Activated CD4-positive, alpha-beta T cell treated with anti-CD3 and anti-CD28 coated beads for 24 hours (primary cell): ENCODE measurements at places on chromosomes 11 and 22.
A peak's percentile ranks its signal among the peaks of the same experiment; 100 is the strongest.

DNA sequence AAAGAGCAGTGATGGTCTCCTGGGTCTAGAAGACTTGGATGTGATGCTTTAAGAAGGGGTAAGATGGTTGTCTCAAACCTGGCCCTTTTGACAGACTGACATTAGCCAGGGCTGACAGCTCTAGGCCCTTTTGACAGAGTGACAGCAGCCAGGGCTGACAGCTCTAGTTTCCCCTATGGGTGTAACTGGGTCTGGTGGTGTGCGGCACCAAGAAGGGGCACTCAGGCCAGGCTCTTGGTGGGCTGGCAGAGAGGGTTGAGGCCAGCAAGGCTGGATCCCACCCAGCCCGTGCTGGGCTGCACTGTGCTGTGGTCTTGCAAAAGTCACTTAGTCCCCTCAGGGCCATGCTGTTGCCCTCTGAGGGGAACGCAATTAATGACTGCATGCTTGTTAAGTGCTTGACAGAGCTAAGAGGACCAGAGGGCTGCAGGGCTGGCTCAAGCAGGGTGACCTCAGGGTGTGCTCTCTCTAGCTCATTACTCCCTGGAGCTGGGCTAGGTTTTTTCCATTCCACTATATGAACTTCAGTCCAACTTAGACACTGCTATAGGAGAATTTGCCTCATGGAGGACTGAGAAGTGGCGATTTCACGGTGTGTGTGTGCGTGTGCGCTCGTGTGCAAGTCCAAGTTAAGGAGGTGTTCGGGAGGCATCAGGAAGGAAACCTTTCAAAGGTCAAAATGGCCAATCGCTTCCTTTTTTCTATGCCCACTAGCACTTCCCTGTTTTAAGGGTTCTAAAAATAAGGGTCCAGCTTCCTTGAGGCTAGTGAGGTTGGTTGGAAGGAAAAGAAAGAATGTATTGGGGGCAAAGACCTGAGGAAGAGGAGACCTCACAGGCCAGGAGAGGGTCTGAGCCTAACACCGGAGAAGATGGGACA, 4.4 kb downstream of the UBASH3B start:
- no peak for DNase-seq

DNA sequence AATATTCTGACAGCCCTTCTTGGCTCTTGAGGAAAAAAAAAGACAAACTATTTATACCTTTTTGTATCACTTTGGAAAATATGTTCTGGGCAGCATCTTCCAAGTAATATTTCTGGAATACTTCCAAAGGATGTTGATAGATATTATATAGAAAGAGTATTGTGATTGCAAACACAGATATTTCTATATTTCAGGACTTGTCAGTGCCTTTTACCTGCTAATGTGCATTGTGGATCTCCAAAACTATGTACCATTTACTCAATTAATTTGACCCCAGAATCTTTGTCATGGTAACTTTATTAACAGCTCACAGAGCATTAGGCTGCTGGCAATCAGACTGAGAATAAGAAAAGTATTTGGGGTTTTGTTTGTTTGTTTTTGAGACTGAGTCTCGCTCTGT, 16.7 kb upstream of the CCND1 start:
- DNase-seq, result no peak

DNA sequence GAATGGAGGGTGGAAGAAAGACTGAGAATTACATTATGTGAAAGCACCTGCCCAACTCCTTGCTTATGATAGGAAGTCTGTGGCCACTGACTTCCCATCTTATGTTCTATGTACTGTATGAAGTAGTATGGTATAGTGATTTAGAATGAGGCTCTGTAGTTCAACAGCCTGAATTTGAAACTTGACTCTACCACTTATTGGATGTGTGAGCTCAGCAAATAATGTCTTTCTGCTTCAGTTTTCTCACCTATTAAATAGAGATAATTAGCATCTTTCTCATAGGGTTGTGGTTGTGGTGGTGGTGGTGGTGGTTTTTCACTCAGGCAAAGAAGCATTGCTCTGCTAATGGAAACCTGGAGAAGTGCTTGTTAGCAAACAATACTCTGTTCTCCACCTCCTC, 121.6 kb downstream of the PAX6 start:
- DNase-seq, result no peak

DNA sequence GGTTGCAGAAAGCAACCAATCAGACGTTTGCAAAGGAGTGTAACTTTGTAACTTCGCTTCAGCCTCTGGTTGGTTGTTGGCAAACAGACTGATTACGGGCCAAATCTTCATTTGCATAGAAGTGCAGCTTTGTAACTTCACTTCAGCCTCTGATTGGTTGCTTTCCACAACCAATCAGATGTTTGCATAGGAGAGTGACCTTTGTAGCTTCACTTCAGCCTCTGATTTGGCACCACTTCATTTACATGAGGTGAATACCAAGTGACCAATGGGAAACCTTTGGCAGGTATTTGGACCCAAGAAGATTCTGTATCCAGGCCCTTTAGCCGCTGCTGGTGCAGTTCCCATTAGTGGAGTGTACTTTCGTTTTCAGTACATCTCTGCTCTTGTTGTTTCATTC, 16.0 kb downstream of the USP47 start:
- no peak for DNase-seq

DNA sequence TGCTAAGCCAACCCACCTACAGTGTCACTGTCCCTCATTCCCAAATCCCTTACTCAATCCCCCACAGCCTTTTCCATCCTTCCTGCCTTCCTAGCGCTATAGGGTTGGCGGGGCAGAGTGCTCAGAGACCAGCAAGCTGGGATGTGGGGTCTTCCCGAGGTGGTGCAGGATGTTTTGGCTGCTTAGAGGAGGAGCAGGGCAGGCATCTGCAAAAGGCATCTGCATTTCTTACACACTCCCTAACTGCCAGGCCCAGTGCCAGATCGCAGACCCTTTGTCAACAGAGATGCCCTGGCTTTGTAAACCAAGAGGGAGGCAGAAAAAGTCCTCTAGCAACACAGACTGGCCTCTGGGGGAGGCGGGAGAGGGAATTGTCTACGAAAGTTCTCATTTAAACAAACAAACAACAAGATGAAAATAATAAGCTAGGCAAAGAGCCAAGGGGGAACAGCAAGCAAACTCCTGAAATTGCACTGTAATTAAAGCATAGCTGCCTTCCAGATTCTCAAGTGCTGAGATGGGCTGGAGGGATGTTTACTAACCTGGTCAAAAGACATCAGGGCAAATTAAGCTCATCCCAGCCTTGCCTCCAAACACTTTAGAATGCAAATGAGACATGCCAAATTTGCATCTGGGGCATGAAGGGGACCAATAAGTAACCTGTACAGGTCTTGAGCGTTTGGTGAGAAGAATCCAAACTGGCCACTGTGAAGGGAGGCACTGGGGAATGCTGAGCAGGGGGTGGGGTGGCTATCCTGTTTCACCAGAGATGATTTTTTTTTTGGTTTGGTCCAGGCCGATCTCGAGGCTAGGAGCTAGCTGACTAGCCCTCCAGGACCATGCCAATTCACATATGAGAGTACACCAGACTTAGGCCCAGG, 38.1 kb upstream of the ADA2 start:
- no peak for DNase-seq

DNA sequence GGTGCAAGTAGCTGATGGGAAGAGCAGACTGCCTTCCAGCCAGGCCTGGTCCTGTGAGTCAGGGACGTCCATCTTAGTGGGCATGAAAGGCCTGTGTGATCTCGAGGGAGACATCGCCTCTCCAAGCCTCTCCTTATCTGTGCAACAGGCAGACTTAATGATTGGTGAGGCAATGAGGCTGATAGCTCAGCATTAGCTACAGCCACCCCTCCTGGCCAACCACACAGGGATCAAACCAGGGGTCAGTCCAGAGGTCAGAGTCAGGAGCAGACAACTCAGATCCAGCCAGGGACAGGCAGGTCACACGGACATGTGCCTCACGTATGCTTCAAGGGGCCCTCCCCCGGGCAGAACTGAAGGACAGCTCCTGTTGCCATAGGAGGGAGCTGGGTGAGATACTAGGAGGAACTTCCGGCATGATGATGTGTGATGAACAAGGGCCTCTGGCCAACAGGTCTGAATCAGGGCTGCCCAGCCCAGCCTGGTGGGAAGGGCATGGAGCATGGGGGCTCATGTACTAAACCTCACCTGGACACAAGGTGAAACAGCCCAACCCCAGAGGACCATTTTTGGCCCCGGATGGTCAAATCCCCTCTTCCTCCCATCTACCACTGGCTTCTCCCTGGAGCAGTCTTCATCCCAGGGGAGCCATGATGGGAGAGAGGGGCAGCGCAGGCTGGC, 2.8 kb upstream of the APOC3 start:
- no peak for DNase-seq

DNA sequence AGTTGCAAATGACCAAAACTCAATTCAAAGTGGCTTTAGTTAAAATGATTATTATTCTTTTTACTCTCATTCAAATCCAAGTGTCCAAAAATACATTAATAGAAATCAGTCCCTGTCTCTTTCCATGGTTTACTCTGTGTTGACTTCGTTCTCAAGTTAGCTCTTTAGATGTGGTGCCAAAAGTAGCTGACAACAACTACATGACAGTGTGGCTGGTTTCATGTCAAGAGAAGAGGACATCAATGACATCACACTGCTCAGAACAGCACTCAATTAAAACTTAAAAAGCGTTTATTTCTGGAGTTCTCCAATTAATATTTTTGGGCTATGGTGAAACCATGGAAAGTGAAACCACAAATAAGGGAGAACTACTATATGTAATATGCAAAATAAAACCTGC, 1746.9 kb downstream of the LRRC4C start:
- no peak for DNase-seq

DNA sequence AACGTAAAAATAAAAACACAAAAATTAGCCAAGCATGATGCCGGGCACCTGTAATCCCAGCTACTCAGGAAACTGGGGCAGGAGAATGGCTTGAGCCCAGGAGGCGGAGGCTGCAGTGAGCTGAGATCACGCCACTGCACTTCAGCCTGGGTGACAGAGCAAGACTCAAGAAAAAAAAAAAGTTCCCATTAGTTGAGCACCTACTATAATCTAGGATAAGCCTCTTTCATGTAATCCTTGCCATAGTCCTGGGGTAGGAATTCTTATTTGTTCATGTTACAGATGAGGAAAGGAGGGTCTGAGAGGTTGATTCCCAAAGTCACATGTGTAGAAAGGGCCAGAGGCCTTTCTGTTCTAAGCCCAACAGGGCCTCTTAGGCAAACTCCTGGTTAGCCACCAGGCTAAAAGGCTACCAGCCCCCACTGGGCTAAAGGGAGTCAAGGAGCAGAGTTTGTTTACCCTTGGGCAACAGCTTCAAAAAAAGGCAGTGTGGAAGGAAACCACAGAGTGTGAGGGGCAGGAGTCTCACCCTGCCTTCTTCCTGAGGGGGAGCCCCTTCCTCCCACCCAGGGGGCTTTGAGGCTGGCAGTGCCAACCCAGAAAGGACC, 21.6 kb upstream of the CSNK1E start:
- no peak for DNase-seq

GRCh38 chr11:112248201-112248600, 12.5 kb downstream of the PLET1 start:
- DNase-seq, result no peak

DNA sequence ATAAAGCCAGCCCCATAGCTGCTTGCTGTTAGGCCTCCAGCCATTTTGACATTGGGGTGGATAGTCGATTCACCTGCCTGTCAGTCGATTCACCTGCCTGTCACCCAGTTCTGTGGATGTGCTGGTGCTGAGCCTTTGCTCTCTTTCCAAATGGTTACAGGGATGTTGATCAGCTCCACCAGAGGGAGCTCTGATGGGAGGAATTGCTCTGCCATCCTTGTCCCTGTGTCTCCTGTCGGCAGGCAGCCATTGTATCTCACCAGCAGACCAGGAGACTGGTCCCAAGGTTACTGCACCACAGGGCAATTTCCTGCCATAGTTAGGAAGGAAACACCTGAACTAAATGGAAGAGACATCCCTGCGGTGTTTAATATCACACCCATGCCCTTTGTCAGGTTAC, 6.1 kb downstream of the MPEG1 start:
- DNase-seq, result no peak

GRCh38 chr11:106959800-106960199, 58.5 kb downstream of the GUCY1A2 start:
- no peak for DNase-seq

- peak; percentile 84 for DNase-seq
Measured at GRCh38 chr11:75204685-75205563, 35.6 kb upstream of the TPBGL start.

DNA sequence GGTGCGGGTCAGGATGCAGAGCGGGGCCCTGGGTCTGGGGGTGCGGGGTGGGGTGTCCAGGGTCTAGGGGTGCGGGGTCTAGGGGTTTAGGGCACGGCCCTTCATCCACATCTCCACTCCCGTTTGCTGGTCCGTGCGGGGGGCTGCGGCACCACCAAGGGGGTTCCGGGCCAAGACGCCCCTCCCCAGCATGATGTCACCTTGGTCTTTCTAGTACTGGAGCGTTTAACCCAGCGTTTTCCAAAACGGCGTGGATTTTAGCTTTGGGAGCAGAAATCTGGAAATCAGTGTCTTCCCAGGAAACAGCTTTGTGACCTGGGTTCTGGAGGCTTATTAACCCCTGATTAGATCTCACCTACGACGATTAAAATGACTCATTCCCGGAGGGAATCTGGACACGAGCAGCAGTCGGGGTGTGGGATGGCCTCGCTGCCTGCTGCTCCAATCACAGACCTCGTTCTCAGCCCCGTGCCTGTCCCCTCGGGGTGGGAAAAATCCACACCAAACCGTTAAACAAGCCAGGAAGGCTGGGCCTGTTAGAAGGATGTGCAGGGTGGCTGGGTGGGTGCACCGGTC, 759 bp downstream of the AP2A2 start:
- DNase-seq, result no peak

- DNase-seq, result no peak
Measured at GRCh38 chr11:57269571-57270021, 32.5 kb upstream of the APLNR start.
